ENCODE measurements at places on chromosomes 13 and 19. TPM values are rescaled to one million over a fixed set of nuclear protein-coding genes. Genes with fewer than 3 reads are reported as not detected.

- DNase-seq: no peak
Measured at GRCh38 chr19:33171916-33172359, 22.2 kb upstream of the LRP3 start.

DNA sequence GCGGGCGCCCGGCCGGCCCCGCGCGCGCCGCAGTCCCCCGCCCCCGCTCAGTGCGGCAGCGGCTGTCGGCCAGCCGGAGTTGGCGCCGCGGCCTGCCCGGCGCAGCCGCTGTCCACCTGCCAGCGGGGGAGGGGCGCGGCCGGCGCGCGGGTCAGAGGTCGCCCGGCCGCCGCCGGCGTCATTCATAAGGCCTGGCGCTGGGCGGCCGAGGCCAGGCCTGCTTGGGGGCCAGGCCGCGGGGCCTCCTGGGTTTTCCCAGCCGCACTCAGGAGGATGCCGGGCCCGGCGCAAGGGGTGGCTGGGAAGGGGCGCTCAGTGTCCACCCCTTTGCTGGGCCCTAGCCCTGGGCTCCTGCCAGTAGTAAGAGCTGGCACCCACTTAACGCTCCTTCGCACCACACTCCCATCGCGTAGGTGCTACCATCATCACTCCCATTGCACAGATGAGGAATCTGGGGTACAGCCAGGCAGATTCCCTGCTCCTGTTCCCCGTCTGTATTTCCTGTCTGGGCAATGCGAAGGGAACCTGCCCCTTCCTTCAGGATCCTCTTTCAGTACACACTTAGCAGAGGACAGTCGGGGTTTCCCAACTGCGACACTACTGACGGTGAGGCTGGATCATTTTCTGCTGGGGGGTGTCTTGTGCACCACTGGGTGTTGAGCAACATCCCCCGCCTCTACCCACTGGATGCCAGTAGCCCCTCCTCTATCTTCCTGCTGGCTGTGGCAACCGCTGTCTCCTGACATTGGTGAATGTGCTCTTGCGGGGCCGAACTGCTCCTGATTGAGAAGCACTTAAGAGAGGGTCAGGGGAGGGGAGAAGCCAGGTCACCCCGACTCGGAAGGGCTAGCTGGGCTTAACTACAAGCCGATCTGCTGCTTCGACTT lies 846 bp upstream of the PRKACA start:
- DNase-seq: peak; percentile 69

DNA sequence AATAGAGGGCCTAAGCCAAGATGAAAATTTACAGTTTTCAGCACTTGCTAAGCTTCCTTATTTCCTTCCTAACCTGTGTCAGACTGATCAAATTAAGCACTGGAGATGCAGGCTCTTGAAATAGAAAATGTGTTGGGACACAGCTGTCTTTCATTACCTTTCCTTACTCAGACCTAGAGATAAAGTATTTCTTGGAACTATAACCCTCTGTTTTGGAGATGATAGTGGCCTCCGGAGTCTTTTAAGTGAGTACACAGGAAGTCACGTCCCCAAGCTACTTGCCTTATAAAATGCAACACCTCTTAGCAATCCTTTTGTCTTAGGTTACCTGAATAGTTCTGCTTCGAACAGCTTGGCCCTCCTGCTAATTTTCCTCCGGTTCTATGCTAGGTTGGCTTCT lies 12.4 kb upstream of the AKAP11 start:
- no peak for DNase-seq

DNA sequence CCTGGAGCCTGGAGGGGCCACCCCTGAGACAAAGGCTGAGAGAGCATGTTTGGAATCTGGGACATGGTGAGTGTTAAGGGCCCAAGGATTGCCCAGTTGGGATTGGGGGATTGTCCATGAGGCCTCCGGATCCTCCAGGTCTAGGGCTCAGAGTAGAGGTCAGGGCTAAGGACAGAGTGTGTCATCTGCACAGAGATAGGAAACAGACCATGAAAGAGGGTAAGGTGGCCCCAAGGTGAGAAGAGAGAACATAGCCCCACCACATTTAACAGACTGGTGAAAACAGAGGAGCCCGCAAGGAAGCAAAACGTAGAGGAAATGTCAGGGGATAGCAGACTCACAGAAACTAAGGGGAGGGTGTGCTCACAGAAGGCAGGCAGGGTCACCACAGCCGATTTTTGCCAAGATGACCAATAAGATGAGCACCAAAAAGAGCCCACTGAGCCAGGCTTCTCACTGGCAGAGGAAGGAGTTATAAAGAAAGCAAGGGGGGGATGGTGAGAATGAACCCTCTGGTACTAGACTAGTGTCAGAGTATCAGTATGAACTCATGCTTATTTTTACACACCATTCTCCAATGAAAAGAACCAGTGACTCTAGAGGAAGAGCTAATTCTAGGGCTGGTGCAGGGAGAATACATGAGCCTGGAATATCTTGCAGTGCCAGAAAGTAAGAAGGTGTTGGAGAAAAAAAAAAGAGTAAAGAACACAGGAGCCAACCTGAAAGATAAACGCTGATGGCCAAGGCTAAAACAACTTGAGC lies 17.5 kb downstream of the DYRK1B start:
- DNase-seq: no peak

DNA sequence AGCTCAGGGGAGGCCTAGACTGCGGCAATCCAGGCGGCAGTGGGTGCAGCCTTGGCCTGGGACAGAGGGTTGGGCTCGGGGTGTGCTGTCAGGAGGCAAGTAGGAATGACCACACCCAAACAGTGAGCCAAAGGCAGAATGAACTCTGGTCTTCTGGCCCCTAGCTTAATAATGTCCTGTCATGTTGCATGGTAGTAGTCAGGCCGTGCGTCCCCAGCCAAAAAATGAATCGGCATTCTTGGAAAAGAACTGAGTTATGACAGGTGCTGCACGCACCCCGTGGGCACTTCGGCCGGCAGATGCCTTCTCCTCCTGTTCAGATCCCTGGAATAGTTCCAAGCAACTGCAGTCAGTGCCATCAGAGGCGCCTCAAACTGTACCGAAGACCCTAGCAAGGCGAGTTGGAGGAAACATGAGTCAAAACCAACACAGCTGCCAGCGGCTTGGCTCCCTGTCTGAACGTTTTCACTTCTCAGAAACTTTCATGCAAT lies 55.9 kb downstream of the ATP7B start:
- DNase-seq: no peak

- DNase-seq: no peak
Measured at GRCh38 chr13:41019578-41020347, 647 bp upstream of the ELF1 start.

GRCh38 chr19:43522929-43523328 lies 4.1 kb downstream of the ETHE1 start:
- DNase-seq: no peak

DNA sequence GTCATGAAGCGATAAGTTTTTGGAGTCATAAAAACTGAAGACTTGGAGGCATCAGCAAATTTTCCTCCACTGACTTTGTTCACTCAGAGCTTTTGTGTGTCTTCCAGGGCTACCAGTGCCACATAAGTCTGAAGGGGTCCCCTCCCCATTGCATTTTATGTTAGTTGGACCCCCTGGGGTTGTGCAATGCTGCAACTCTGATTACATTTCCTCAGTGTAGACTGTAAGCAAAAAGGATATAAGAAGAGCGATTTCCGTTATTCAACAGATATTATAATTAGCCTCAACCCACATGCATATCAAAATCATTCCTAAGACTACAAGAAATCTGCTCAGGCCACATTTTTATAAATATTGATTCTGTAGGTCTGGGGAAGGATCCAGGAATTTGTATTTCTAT lies 324.0 kb downstream of the TDRD3 start:
- no peak for DNase-seq

- DNase-seq: no peak
Measured at GRCh38 chr13:33493672-33494365, 208.3 kb upstream of the STARD13 start.

DNA sequence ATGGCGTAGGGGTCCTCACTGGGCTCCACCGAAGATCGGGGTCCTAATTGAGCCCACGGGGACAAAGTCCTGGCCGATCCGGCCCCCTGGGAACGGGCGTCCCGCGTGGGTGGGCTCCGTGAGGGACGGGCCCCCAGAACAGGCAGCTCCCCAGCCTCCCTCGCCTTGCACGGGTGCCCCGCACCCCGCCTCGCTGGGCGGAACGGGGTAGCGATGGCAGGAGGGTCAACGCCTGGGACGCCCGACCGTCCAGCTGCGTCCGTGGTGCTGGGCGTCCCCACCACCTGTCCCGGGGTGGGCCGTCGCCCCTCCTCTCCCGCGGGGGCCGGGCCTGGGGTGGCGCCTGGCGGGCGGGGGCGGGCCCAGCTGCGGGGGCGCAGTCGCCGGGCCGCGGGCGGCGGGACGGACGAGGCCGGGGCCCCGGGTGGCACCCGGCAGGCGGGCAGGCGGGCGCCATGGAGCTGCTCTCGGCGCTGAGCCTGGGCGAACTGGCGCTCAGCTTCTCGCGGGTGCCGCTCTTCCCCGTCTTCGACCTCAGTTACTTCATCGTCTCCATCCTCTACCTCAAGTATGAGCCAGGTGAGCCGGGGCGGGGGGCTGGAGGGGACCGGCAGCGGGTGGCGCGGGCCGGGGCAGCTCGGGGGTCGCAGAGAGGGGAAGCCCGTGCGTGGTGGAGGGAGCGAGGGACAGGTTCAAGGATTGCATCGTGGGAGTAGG lies at the start of gene TMEM38A:
TSS of gene TMEM38A (plus strand) at position 377 of the 717 bp plus-strand sequence. CDS start at position 456, 79 bp downstream.
- DNase-seq: no peak

DNA sequence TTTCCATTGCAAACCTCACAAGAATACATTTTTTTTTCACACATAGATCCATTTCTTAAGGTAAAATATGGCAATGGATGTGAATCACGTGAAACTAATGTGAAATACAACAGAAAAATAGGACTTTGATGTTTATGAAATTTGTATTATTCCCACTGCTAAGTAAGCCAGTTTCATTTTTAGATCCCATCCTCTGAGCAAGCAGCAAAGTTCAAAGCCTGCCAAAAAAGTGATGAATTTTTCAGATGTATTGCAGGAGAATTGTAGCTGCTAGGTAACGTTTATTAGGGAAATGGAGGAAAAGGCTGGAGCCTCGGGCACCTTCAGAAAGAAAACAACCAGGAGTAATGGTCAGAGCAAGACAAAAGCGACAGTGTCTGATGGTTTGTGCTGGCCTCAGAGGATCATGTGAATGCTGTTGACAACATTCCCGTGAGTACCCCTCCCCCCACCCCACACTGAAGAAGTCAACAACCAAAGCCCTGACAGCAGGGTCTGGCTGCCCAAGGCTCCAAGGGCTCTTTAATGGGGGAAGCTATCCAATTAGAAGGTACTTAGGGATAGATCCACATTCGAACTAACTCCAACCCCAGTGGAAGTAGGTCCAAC lies 95.5 kb downstream of the OXGR1 start:
- no peak for DNase-seq

- DNase-seq: no peak
Measured at GRCh38 chr13:77222000-77222690, 104.7 kb downstream of the MYCBP2 start.

CYTH2 gene
- 31.3 TPM for total RNA-seq

DCT gene
- not detected for total RNA-seq

SLITRK6 gene
- not detected for total RNA-seq

TBC1D17 gene
- total RNA-seq: 15.6 TPM

FXYD7 gene
- not detected for total RNA-seq

BRME1 gene
- not detected for total RNA-seq

SPTBN4 gene
- 3.2 TPM for total RNA-seq

SERTM1 gene
- 10.8 TPM for total RNA-seq

MEIOSIN gene
- total RNA-seq: not detected

NLRP4 gene
- total RNA-seq: not detected

KIR3DL1 gene
- total RNA-seq: 0.38 TPM

LGALS14 gene
- total RNA-seq: not detected

All from omental fat pad (tissue), 4 donors.